ENCODE measurements at places on chromosomes 16 and 17.

DNA sequence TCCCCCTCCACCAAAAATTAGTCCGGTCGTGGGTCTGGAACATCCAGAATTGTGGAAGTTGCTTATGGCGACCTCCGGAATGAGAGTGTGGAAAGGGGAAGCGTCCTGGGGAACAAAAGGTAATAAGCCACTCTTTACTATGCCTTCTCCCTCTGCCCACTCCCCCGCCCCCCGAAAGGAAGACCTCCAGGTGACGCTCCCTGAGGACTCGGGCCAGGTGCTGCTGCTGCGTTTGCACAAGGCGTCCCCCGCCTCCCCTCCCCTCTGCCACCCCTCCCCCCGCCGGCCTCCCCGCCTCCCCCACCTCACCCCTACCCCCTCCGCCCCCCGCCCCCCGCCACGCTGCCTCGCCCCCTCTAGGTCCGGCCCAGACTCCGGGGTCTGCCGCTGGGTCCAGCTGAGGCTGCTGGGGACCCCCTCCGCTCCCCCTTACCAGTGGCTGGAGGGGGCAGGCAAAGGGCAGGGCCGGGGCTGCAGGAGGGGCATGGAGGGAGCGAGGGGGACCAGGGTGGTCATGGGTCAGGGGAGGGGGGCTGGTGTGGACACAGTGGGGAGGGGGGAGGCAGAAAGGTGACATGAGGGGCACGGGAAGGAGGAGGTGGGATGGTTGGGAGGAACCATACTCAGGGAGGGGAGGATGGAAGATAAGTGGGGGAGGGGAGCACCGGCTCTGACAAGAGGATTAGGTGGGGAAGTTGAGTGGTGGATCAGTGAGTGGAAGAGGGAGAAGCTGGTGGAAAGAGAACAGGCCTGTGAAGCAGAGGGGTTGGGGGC lies 23.6 kb downstream of the ALOX12B start:
- DNase-seq: no peak

- DNase-seq: no peak
Measured at GRCh38 chr16:2056077-2056476, 8.3 kb downstream of the TSC2 start.

- no peak for DNase-seq
Measured at GRCh38 chr16:89138513-89138795, 33.1 kb upstream of the CDH15 start.

DNA sequence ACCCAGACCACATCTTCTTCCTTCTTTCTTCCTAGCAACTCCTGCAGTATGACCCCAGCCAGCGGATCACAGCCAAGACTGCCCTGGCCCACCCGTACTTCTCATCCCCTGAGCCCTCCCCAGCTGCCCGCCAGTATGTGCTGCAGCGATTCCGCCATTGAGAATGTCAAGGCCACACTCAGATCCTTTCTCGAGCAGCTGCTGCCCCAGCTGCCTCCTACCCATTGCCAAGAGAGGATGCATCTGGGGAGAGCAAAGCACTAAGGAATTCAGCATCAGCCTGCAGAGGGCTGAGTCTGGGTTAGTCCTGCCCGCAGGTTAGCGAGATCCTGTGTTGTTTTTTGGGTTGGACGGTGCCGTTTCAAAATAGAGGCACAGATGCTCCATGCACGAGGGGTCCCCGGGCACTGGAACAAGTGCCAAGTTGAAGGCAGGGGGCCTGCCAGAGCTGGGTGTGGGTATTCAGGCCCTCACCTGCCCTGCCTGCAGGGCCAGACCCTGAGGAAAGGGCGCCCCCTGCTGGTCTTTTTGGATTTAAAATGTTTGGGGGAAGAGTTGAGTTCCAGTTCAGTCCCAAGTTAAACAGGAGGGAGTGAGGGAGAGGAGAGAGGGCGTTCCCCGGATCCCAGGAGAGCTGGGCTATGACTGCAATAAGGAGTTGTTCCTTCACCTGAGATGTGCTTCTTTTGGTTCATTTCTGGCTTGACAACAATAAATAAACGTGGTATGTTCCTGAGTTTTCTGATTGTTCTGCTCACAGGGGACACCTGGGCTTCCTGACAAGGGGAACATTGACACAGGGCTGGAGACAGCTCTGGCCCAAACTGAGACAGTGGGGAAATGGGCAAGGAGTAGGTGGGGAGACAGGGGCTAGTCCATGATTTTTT lies 4.9 kb downstream of the CDK3 start:
- DNase-seq: no peak

- DNase-seq: no peak
Measured at GRCh38 chr16:53673189-53673588, 30.5 kb downstream of the RPGRIP1L start.

GRCh38 chr16:48014349-48015135 lies 141.3 kb downstream of the ABCC12 start:
- no peak for DNase-seq

Data from HFF-Myc (cell line).